ENCODE measurements at places on chromosomes 3 and 15.

- no peaks in the 10 kb centered on the region for H3K36me3 ChIP-seq
- peaks cover 5% of the 10 kb centered on the region for H3K4me1 ChIP-seq
- no peaks in the 10 kb centered on the region for H3K27me3 ChIP-seq
- no peak overlapping the region for H3K27ac ChIP-seq
These were observed 91.1 kb downstream of the TBL1XR1 start for GRCh38 chr3:177106184-177106583.

- H3K4me3 ChIP-seq, result no peak overlapping the region
- H3K27me3 ChIP-seq, result no peaks in the 10 kb centered on the region
- no peak overlapping the region for H3K27ac ChIP-seq
- no peaks in the 10 kb centered on the region for H3K4me1 ChIP-seq
- DNase-seq, result peak; percentile 68
These were observed 243.3 kb upstream of the COL8A1 start for GRCh38 chr3:99394831-99395778.

GRCh38 chr15:97961067-97961954 lies 808 bp downstream of the ARRDC4 start:
- no peak overlapping the region for H3K27ac ChIP-seq
- no peaks in the 10 kb centered on the region for H3K36me3 ChIP-seq
- H3K27me3 ChIP-seq, result peaks cover 9% of the 10 kb centered on the region

GRCh38 chr15:31434588-31435260 lies 108.1 kb downstream of the KLF13 start:
- H3K27ac ChIP-seq, result no peak overlapping the region
- no peaks in the 10 kb centered on the region for H3K4me1 ChIP-seq
- no peak overlapping the region for H3K4me3 ChIP-seq
- DNase-seq, result peak; percentile 32
- no peaks in the 10 kb centered on the region for H3K27me3 ChIP-seq
- no peaks in the 10 kb centered on the region for H3K36me3 ChIP-seq
